ENCODE measurements at places on chromosomes 7 and 10.

- DNase-seq: no peak
These were observed 120.2 kb upstream of the CDK6 start for GRCh38 chr7:92956575-92956974.

- no peak for DNase-seq
These were observed 50.8 kb downstream of the C10orf120 start for GRCh38 chr10:122648599-122649428.

GRCh38 chr10:48556713-48557112 lies 48.2 kb downstream of the ARHGAP22 start:
- DNase-seq: no peak

GRCh38 chr7:125599387-125599786 lies 669.8 kb upstream of the POT1 start:
- no peak for DNase-seq

DNA sequence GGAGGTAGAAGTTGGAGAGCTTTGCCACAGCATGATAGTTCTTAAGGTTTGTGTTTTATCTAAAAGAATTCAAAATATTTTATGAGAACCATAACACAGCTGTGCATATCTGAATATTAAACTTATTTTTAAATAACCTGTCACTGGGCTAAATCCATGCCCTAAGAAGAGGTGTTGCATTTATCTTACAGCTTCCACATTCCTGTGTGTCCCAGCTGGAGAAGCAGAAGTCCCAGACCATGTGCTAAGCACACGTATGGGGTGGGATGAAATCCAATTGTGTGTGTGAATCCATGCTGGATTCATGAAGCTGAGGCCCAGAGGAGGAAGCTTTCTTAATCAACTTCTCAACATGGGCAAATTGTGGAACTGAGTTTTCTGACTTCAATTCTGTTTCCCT lies 121.5 kb downstream of the PKD1L1 start:
- no peak for DNase-seq

- DNase-seq: no peak
These were observed 197.5 kb downstream of the ZNF438 start for GRCh38 chr10:30834153-30834552.

GRCh38 chr10:102121739-102122372 lies 1.7 kb upstream of the LDB1 start:
- no peak for DNase-seq

GRCh38 chr10:93495654-93496321 lies 624 bp upstream of the CEP55 start:
- DNase-seq: no peak

DNA sequence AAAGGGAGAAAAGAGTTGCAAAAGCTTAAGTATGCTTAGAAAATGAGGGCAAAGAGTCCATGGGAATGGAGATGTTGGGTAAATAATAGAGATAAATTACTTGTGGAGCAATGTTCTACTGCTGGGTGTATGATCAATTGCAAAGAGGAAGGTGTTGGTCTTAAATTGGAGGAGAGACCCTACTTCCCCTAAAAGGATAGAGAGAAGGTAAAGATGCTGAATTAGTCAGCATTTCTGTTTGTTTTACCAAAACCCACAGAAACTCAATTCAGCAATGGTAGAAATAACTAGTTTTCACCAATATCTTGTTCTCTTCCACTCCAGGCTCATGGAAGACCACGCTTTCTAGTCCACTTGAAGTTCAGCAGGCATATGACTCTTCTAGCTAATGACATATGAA lies 32.1 kb downstream of the ASB4 start:
- DNase-seq: no peak

DNA sequence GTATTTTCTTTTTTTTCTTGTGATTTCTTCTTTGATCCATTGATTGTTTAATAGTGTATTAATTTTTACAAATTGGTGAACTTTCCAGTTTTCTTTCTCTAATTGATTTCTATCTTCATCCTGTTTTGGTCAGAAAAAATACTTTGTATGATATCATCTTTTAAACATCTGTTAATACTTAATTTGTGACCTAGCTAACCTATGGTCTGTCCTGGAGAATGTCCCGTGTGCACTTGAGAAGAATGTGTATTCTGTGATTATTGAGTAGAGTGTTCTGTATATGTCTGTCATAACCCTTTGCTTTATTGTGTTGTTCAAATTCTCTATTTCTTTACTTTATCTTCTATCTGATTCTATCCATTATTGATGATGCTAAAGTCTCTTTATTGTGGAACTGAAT lies 65.8 kb upstream of the ZEB1 start:
- DNase-seq: no peak

- no peak for DNase-seq
These were observed 11.8 kb downstream of the PRLHR start for GRCh38 chr10:118583611-118584010.

GRCh38 chr7:37758501-37759045 lies 75.0 kb downstream of the GPR141 start:
- no peak for DNase-seq

- DNase-seq: no peak
These were observed 136.2 kb upstream of the RET start for GRCh38 chr10:42940487-42941294.

DNA sequence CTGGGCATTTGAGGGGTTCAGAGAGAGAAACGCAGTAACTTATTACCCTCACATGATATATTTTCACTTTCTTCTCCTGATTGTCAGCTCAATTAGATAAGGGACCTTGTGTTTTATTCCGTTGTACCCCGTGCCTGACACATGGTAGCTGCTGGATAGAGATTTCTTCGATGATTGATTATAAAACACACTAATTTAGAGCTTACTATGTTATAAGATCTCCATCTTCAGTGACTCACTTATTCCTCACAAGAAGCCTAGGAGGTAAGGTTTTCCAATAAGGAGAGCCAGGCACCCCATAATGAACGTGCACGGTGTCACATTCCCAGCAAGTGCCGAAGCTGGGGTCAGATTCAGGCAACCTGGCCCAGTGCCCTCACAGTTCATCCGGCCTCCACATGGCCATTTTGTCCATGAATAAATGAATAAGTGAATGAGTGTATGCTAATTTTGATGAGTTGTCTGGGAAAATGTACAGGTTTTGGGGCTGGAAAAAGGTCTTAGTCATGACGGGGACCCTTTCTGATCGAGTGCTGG lies 138.1 kb upstream of the CDCA7L start:
- DNase-seq: no peak

DNA sequence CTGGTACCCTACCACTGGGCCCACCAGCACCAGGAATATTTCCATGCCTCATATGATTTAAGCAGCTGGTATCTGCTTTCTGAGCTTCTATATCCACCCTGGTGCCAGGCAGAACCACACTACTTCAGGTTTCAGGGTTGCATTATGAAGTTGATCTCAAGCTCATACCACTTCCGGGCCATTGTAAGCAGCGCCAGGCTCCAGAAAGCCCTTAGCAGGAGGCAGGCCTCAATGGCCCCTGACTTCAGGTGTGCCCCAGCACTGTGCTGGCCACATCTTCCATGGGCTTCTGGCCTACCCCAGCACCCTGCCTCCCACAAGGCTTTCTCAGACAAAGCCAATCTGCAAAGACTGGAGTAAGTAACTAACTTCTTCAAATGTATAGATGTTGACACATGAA lies 391.3 kb upstream of the GRM3 start:
- DNase-seq: no peak

DNA sequence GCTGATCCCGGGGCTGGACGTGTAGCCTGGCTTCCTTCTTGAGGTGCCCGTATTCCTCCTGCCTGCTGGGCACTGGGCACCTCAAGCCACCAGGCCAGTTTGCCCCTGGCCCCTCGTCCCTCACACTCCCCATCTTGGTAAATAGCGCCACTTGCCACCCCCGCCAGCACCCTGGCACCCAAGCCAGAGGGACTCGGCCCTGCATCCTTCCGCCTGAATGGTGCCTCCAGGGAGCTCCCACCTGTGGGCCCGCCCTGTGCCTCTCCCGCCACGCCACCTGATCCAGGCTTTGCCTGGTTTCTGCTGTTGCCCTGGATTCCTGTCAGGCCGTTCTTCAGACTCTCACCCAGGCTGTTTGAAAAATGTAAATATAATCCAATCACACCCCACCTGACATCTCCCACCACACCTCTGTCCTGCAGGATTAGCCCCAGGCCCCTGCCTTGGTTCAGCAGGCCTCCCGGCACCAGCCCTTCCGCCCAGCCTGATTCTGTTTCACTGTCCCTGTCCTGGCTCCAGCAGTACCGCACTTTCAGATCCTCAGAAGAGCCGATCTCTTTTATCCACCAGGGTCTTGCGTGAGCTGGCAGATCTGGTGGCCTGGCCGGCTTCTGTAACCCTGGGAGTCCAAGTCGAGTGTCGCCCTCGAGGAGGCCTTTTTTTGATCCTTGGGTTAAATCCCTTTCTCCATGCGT lies 33.8 kb downstream of the WIPI2 start:
- no peak for DNase-seq

DNA sequence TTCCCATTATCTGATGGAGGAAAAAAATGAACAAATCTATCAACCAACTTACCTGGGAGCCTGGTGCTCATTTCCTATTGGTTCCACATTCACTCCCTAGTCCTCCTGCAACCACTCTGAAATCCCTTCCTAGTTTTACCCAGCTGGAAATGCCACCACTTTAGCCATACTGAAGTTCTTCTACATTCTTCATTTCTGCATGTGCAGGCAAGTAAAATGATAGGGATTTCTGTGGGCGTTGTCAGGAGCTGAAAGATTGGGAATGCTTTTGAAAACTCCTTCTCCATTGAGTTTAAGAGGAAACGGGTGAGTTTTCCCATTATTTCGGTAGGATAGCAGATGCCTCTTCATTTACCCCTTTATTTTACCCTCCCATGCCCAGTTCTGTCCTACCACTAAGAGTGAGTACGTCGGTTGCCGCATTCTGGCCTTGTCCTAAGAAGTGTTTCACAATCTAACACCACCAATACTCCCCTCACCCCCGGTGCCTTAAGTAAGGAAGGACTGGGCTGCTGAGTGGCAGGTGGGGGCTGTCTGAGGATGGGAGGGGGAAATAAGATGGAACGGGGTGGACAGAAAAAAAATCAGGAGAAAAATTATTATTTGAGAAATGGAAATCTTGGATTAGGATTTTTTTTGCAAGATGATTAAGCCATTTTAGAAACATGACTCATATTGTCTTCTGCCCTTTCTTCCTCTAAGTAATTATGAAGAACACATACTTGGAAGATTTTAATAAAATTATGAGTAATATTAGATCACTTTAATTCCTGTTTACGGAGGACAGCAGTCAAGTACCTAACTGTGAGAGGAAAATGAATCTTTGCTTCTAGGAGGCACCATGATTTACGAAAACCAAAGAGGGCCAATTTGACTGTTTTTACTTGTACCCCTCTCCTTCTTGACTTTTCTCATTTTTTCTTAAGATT lies 13.2 kb upstream of the TAS2R60 start:
- DNase-seq: no peak

- DNase-seq: no peak
These were observed 17.9 kb downstream of the PDK4 start for GRCh38 chr7:95578299-95578855.
